Activated naive CD8-positive, alpha-beta T cell treated with anti-CD3 and anti-CD28 coated beads for 36 hours (primary cell): ENCODE measurements at places on chromosomes 16 and 17.

GRCh38 chr17:19610879-19611278 is 37.7 kb upstream of the ALDH3A2 start:
- DNase-seq, result no peak

DNA sequence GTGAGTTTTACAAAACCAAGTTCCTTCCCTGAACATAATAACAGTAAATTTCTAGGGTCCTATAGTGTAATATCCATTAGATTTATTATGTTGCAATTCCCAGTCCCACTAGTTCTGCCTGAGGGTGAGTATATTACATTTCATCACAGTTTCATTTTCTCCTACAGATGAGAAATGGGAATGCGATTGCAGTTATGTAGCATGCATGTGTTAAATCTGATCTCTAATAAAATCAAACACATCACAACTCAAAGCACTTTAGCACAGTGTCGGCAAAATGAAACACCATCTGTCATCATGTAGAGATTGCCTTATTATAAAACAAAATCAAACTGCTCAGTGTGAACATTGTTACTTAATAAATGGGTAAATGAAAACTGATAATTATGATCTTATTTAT is 180.5 kb upstream of the TOX3 start:
- DNase-seq, result no peak

DNA sequence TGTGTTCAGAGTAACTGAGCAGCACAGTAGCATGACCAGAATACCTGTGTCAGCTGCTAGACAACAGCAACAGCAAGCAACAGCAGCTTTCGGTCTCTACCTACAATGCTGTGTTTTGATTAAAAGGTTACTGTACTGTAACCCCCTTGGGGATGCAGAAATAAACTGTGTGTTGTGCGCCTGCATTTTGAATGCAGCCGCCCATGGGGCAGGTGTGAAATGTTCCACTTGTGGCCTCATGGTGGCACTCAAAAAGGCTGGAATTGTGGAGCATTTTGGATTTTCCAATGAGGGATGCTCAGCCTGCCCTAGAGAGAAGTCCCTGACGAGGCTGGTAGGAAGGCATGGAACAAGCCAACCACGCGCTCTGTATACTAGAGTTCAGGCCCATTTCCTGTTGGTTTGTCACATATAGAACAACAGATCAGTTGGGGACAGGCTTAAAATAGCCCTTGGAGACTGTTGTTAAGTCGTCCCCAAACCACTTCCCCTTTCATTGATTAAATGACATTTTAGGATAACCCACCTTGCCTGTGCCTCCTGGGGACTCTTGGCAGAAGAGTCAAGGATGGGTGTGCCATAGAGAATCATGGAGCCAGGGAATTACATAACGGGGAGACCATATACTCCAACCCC is 27.1 kb downstream of the SCPEP1 start:
- no peak for DNase-seq

DNA sequence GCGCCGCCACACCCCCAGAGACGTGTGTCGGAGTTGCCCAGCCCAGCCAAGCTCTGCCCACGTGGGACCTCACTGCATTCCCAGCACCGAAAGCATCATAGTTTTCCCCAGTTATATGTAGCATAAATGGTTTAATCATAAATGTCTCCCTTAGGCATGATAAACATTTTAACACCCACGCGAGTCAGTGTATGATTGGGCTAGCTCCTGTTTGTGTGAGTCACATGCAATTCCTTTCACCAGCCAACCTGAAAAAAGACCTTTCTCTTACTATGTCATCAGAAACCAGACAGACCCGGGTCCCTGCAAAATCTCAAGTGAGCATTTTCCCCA is 9.2 kb downstream of the TAF1C start:
- DNase-seq, result no peak

GRCh38 chr17:76534831-76535732 is 2.4 kb downstream of the CYGB start:
- DNase-seq, result no peak

DNA sequence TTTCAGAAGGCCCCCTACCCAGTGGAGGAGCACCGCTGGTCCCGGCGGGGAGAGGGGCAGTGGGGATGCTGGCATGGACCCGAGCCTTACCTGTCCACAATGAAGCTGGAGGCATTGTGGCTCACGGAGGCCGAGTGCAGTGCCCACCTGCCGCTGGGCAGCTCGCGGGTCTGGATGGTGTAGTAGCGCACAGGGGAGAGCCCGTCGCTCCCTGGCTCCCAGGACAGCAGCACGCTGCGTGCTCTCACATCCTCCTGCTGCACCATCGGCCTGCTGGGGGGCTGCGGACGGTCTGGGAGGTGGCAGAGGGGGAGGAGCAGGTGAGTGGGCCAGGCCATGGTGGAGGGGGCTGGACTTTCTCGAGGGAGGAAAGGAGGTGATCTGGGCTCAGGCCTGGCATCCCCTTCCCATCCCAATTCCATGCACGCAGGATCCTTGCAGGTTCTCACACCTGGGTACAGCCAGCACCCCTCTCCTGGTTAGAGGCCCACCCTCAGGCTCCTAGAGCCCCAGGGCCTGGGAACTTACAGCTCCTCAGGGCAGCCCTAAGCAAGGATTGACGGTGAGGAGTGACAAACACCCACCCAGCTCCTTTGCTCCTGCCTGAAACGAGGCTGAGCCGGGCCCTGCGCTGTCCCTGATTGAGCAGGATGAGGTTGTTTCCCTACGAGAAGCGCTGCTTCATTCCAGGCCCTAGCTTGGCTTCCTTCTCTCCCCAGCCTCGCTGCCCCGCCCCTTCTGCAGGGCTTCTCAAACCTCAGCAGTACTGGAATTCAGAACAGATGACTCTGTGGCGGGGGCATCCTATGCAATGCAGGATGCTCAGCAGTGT is 76.2 kb upstream of the CDC42EP4 start:
- DNase-seq, result no peak

DNA sequence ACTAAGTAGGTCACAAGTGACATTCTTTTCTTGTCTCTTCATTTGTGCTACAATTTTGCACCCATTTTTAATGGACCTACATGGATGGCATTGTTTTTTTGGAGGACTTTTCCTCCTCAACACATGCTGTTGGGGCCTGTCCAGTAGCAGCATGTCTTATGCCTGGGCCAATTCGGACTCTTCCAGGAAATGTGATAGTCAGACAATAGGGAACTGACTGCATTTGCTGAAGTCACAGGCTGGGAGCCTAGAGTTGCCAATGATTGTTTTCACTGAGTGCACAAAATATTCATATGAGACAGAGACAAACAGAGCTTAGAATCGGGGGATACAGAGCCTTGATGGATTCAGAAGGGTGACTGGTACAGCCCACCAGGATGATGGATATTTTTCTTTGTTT is 867.3 kb upstream of the GOT2 start:
- DNase-seq, result no peak

DNA sequence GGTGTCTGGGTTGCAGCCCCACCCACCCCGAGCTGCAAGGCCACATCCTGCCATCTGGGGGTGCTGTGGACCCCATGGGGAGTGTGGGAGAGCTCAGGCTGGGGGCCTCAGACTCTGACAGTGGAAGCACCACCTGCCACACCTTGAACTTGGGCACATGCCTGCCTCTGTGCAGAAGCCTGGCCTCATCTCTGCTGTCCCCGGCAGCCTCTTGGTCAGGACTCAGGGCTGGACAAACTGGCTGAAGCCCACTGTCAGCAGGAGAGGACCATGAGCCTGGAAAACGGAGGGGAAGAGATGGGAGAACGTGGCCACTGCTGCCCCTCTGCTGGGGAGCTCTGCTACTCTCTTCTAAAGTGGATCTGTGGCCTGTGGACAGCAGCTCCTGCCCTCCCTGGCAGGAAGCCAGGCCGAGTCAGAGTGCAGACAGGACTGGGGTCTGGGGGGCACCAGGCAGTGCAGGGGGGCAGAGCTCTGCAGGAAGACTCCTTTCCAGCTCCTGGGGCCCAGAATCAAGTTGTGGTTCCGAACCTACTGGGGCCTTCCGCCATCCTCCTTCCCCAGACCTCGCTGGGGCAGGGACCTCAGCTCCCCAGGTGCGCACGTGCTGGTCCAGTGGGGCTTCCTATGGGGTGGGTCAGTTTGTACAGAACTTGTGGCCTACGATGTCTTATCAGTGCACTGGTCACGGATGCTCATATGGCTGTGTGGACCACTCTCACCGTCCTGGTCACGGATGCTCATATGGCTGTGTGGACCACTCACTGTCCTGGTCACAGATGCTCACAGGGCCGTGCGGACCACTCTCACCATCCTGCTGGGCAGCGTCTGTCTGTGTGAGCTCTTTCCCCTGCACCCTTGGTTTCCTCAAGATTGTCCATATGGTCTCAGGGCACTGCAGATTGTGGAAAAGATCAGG is 207.7 kb downstream of the LAT start:
- DNase-seq, result no peak

DNA sequence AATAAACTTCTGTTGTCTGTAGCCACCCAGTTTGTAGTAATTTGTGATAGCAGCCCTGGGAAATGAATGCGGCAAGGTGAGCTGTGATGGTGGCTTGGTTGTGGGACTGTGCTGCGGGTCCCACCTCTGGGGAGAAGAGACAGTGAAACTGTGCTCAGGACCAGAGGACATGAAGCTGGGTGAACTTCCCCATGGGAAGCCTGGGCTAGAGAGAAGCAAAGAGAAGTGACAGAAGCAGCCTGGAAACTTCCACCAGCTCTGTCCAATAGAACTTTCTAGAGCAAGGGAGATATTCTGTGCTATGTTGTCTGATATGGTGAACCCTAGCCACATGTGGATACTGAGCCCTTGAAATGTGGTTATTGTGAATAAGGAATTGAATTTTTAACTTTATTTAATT is 51.5 kb upstream of the EMP2 start:
- DNase-seq, result no peak
